ENCODE measurements at places on chromosomes 5 and 9.

- no peak for DNase-seq
These were observed 109.3 kb downstream of the JAKMIP2 start for GRCh38 chr5:147673266-147673665.

- no peak for DNase-seq
These were observed 5.3 kb upstream of the ZNF782 start for GRCh38 chr9:96859461-96860198.

DNA sequence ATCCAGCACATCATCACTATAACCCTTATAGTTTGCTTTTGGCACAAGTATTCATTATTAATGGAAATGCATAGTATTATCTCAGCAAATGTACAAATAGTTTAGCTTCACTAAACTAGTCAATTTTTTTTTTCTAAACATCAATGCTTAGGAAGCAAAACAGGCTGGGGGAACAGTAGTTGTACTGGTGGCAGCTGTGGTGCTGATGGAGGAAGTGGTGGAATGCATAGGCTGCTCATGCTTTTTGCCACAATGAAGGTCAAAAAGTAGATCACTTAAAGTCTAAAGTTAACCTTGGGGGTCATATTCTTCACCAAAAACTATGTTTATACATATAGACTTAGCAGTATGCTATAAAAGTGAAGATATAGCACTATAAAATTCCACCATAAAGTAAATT is 36.3 kb upstream of the CDKN2B start:
- DNase-seq, result no peak

DNA sequence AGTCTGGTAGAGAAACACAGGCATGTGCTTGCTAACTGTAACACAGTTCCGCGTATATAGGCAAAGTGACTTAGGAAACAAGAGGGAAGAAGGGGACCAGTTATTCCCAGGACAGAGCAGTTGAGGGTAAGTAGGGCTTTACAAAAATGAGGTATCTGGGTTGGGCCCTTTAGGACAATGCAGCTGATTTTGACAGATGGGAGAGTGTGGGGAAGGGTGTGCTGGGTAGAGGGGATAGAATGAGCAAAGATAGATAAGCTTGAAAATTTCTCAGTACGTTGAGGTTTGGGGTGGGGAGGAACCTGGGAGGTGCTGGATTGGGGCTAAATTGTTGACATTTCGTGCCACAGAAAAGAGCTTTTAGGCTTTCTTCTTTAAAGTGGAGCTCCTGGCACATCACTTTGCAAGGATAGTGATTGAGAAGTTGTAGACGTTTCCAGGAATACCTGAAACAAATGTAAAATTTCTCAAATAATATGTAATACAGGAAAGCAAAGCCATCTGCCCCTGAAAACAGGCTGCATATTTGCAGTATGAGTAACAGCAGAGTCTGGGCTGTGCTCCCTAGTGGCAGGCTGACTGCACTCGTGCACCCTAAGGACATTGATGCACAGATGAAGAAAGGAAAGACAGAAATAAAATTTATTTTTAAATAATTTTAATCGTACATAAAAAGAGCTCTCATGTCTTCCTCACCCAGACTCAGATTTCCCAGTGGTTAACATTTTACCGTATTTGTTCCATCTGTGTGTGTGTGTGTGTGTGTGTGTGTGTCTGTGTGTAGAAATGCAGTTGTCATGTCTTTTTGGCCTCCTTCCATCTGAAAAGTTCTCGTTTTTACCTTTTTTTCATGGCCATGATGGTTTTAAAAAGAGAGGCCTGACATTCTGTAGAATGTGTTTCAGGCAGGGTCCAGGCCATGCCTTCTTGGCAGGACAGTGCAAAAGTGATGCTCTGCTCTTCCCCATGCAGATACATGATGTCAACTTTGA is 144.9 kb upstream of the DMRT1 start:
- no peak for DNase-seq

DNA sequence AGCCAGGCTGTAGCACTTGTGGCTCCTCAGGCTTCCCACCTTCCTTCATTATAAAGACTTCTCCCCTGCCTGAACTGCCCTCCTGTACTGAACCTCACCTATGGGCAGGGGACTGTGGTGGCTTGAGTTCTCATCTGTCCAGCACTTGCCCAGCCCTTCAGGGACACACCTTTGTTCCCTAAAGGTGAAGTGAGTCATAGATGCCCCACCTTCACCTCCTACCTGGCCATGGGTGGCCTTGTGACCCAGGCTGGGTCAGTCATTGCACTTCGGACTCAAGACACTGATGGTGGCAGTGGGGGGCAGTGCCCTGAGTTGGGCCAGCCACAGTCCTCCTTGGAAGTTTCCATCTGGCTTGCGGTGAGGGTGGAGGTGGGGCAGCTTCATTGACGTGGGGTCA is 26.1 kb upstream of the PSD2 start:
- no peak for DNase-seq

DNA sequence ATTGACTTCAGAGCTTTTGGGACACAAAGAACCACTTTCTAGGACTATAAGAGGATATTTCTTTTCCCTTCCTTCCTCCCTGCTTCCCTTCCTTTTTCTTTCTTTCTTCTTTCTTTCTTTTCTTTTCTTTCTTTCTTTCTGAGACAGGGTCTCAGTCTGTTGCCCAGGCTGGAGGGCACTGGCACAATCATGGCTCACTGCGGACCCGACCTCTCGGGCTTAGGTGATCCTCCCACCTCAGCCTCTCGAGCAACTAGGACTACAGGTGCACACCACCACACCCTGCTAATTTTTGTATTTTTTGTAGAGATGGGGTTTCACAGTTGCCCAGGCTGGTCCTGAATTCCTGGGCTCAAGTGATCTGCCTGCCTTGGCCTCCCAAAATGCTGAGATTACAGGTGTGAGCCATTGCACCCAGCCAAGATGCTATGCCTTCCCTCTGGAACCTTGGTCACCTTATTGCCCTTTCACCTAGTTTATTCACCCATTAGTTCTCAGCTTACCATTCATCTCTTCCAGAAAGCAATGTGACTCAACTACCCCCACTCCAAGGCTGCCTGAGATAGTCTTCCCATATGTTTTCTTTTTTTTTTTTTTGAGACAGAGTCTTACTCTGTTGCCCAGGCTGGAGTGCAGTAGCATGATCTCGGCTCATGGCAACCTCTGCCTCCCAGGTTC is 10.1 kb downstream of the PLIN2 start:
- DNase-seq, result no peak

DNA sequence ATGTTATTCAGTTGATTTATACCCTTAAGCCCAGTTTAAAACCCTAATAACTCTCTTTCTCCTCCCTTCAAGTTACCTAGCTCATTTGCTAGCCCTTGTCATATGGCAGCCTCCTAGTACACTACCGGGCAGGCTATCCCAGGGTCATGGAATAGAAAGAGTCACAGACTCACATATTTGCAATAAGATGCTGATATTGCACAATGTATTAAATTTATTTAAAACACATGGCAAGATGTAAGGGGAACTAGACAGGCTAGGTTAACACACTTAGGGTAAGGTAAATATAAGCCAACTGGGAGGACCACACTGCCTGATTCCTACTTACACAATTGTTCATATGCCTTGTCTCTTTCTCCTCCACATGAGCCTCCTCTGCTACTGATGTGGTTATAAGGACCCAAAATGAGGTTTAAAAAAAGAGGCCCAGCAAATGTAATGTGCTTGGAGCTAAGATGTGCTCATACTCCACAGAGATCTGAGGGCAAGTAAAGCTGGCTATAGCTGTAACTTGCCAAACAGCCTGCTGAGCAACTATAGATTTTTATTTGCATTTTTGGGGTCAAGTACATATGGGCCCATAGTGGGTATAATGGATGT is 130.0 kb downstream of the ENC1 start:
- DNase-seq, result no peak

- DNase-seq, result no peak
These were observed 1.3 kb downstream of the FBXL7 start for GRCh38 chr5:15501091-15501791.

DNA sequence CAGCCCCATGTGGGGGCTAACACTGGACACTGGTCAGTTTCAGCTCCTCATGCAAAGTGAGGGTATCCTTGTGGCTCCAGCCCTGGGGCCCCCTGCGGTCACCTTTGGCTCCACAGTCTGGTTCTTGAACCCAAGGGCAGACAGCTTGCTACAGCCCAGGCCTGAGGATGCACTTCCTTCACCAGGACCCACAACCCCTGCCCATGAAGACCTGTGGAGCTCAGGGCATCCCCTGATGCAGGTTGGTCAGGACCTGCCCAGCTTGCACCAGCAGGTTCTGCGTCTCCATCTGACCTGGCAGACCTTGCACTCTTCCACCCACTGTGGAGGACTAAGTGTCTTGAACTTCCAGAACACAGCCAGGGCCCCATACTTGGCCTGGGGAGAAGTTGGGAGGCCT is 3.7 kb upstream of the MRNIP start:
- no peak for DNase-seq

GRCh38 chr5:127615916-127616315 is 33.0 kb upstream of the CTXN3 start:
- no peak for DNase-seq

DNA sequence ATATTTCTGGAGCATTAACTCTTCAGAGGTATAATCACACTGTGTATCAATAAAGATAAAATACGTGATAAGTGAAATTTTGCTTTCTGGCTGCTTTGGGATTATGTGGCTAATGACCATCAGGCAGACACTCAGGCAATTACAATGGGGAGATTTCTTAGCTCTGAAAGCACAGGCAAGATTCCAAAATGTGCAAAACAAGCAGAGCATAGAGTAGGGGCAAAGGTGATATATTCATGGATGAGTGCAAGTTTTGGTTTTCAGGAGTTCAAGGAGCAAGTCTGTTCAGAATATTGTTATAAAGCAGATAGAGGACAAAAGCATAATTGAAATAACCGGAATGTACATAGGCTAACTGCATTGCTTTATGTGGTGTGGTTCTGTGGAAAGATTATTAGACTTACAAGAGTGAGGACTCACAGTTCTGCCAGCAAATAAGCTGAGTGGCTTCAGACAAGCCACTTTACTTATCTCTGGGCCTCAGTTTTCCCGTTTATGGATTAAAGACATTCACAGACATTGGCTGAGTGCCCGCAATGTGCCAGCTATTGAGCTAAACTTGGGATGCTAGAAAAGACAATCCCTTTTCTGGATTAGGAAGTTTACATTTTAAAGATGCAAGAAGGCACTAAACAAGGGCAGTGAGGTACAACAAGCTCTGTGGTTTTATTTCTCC is 945.6 kb upstream of the ARRDC3 start:
- DNase-seq, result no peak

DNA sequence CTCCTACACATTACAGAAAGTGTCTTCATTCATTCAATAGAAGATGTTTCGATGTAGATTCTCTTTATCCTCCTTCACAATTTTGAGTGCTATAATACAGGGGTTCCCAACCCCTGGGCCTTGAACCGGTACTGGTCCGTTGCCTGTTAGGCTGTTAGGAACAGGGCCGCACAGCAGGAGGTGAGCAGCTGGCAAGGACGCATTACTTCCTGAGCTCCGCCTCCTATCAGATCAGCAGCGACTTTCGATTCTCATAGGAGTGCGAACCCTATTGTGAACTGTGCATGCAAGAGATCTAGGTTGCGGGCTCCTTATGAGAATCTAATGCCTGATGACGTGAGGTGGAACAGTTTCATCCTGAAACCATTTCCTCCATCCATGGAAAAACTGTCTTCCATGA is 153.0 kb upstream of the SMC2 start:
- DNase-seq, result no peak

DNA sequence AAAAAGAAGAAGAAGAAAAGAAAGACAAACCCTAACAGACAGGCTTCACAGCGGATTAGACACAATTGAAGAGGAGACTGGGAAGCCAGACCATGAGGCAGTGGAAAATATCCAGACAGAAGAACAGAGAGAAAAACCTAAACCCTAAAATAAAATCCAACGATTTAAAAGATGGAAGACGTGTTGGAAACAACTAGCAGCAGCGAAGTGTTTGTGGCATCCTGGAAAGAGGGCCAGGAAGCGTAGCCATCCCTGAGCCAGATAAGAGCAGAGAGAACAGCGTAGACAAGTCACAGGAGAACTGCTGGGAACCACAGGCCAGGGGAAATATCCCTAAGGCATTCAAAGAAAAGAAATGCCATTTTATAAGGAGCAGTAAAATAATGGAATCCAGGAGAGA is 39.7 kb upstream of the NKD2 start:
- DNase-seq, result no peak

GRCh38 chr5:80736730-80737129 is 81.9 kb upstream of the DHFR start:
- no peak for DNase-seq

- no peak for DNase-seq
These were observed 69.1 kb downstream of the CXXC5 start for GRCh38 chr5:139717221-139717620.
